Substantia nigra (tissue), 51 donors: ENCODE measurements at places on chromosomes 6 and 20.

DNA sequence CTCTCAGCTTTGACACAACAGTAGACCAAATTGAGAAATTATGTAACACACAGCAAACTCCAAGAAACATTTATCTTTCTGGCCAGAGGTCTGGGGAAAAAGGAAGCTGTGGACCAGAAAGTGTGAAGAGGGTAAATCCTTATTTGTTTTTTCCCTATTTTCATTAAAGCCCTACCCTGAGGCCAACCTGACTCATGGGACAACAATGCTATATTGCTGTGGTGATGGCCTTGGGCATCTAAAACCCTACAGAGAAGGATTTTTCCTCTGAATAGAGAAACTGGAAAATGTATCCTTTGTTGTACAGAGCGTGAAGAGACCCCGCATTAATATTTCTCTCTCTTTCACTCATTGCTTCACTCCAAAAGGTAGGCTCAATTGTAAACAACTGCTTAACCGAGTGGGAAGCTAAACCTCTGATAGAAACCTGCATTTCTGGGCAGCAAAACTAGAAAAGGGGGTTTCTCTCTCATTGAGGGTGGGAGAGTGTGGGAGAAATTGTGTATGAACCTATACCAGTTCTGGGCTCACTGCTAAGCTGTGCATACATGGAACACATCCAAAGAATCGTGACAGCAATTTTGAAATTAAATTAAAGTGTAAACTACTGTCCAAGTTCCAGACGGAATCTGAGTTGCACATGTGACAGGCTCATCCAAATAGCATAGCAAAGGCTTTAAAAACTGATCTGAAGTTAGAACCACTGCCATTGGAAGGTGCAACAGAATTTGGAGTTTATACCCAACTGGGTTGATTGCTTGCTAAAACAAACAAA is 175.5 kb downstream of the CLVS2 start:
- no peak for DNase-seq

- DNase-seq, result no peak
These were observed 288.0 kb downstream of the ADGB start for GRCh38 chr6:146886587-146887446.

DNA sequence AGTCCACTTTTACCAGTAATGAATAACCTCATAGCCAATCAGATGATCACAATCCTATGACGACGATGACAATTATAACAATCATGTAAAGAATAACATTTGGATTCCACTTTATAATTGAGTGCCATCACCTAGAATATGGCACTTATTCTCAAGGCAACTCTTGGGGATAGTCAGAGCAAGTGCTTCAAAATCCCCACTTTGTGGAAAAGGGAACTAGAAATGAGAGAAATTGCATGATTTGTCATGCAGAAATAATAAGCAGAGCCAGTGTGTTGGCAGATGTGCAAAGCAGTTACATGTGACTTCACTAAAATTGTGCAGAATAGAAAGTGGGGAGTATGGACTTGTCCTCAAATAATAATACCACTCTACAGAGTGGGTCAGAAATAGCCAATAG is 41.3 kb downstream of the FRK start:
- DNase-seq, result no peak

GRCh38 chr20:1712634-1713624 is 55.4 kb upstream of the SIRPG start:
- no peak for DNase-seq

GRCh38 chr20:37567331-37567665 is 39.6 kb upstream of the BLCAP start:
- no peak for DNase-seq

GRCh38 chr6:15287670-15288375 is 42.0 kb downstream of the JARID2 start:
- no peak for DNase-seq

DNA sequence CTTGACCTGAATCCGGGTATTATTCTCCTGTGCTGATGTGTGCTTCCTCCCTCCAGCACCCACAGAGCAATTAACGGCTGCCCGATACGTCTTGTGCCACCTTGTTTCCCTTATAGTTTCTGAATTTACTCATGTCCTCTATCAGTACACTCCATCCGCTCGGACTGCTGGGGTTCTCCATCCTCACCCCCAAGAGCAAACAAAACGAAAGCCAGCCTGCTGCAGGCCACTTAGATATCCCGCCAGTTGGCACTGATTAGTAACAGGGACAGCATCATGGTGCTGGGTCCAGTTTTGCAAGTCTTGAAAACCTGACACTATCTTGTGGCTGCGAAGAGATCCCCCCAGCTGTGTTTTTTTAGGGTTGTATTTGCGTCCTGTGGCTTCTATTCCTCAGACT is 71.8 kb downstream of the SSR1 start:
- DNase-seq, result no peak

GRCh38 chr6:121112356-121112755 is 221.9 kb downstream of the TBC1D32 start:
- no peak for DNase-seq

DNA sequence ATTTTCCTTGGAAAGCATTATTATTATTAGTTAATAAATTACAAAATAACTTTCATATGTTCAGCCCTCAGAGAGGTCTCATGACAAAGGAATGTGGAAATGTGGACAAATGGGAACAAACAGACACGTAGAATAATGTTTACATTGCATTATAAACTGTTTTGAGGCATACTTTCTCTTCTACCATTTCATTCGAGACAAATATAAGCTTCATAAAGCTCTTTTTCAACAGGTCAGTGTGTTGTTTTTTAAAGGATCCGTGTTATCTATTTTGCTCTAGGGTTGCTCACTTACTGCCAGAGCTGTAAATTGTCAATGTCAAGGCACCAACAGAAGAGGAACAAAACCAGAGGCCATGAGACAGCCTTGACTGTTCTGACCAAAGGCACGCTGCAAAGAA is 256.8 kb downstream of the PHACTR1 start:
- DNase-seq, result no peak
